ENCODE measurements at places on chromosomes 2 and 18.

- peak; percentile 65 for DNase-seq
Measured at GRCh38 chr2:152025678-152026287, 73.1 kb downstream of the CACNB4 start.

DNA sequence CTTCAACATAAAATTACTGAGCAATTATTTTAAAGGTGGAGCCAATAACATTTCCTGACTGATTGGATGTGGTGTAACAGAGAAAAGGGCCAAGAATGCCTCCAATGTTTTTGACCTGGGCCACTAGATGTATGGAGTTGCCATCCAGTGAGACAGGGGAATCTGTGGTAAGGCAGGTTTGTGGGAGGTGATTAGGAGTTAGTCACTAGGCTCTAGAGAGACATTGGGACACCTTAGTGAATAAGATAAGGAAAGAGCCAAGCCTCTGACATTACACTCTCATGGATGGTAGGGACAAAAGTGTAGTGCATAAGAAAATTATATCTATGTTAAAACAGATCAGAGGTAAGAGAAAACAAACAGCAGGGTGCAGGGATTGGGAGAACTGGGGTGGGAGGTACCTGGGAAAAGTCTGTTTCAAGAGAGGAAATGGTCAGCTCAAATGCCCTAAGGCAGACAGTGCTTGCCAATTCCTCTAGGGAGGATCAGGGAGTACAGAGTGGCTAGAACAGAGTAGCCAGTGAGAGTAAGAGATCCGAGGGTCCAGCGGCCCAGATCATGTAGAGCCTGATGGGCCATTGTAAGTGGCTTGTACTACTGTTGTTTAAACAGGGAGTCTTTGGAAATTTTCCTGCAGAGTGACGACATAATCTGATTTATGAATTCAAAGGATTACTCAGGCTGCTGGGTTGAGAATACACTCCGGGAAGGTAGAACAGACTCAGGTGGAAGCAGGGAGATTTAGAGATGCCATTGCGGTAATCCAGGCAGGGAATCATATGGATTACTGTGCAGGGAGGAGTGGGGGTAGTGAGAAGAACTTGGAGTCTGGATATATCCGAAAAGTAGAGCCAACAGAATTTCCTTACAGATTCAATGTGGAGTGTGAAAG, 45.7 kb upstream of the CUL3 start:
- no peak for DNase-seq

GRCh38 chr18:3610813-3611212, 160.8 kb downstream of the TGIF1 start:
- no peak for DNase-seq

DNA sequence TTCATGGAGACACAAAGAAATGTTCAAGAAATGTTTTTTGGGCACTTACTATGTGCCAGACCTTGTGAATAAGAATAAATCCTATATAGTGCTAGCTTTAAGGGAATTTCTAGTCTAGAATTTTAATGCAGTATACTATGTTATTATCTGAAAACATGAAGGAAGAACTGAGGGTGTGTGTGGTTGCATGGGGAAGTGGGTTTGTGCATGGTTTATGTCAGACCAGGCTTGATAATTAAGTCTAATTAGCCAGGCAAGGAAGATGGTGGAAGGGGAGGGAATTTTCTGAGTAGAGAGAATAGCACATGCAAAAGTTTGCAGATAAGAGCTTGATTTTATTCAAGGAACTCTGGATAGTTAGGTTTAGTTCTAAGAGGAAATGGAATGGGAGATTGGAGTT, 6.5 kb downstream of the RBBP8 start:
- DNase-seq = no peak

Data from stimulated activated CD4-positive, alpha-beta T cell treated with anti-CD3 and anti-CD28 coated beads, Interleukin-1b, Interleukin-23, amount 100 ng/mL, for 1 hour (primary cell).